ENCODE measurements at places on chromosomes 11 and 22. TPM values are rescaled to one million over a fixed set of nuclear protein-coding genes. Genes with fewer than 3 reads are reported as not detected.

- no peak for DNase-seq
Measured at GRCh38 chr11:103901656-103902055, 134.8 kb upstream of the DDI1 start.

DNA sequence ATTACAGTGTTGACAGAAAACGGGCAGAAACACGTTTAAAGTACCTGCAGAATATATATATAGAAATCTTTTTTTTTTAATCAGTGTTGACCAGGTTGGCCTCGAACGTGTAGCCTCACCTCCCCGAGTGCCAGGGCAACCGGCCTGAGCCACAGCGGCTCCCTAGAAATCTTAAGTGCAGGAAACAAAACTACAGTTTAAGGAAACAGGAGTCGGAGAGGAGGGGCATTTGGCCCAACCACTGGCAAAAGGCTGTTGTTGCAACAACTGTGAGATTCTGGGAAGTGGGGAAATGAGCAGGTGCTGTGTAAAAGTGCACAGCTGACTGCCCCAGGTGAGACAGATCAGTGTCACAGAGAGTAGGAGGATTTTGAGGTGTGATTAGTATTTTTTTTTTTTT is 3.7 kb downstream of the YWHAH start:
- no peak for DNase-seq

LRRC74B gene
- not detected for polyA plus RNA-seq

GRCh38 chr22:36776722-36777121 is 803 bp upstream of the IFT27 start:
- no peak for DNase-seq

- peak; percentile 51 for DNase-seq
Measured at GRCh38 chr11:34926101-34926830, 9.8 kb downstream of the PDHX start.

All from urinary bladder (tissue), 4 donors.